Stimulated activated CD4-positive, alpha-beta T cell treated with anti-CD3 and anti-CD28 coated beads, Interleukin-4, amount 100 ng/mL, for 48 hours (primary cell): ENCODE measurements at places on chromosomes 13 and 19.
A peak's percentile ranks its signal among the peaks of the same experiment; 100 is the strongest.

GRCh38 chr19:1668486-1669270 lies 16.3 kb upstream of the TCF3 start:
- no peak for DNase-seq

GRCh38 chr19:54560881-54561385 lies 12.7 kb upstream of the LILRA2 start:
- no peak for DNase-seq

DNA sequence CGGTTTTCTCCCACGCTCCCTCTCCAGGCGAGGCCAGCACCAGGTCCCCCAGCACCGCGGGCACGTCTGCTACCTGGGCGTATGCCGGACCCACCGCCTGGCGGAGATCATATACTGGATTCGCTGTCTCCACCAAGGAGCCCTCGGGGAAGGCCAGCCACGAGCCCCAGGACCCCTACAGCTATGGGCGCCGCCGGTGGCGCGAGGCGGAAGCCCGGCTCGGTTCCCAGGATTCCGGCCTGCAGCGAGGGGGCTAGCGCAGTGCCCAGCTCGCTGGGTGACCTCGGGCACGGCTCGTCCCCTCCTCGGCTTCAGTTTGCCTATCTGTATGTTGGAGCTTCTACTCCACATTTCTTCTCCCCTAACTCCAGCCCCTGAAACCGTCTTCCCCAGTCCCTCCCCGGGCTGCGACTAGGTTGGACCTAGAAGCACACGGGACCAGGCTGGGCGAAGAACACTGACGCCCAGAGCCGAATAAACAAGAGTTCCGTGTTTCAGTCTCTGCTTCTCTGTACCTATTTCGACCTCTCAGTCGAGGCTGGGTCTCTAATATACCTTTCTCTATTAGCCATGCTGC lies 749 bp upstream of the CPT1C start:
- no peak for DNase-seq

GRCh38 chr19:34403784-34404108 lies 453 bp upstream of the PDCD2L start:
- no peak for DNase-seq

- DNase-seq, result no peak
Observed at GRCh38 chr13:112999414-113000177, 30.6 kb downstream of the MCF2L start.

DNA sequence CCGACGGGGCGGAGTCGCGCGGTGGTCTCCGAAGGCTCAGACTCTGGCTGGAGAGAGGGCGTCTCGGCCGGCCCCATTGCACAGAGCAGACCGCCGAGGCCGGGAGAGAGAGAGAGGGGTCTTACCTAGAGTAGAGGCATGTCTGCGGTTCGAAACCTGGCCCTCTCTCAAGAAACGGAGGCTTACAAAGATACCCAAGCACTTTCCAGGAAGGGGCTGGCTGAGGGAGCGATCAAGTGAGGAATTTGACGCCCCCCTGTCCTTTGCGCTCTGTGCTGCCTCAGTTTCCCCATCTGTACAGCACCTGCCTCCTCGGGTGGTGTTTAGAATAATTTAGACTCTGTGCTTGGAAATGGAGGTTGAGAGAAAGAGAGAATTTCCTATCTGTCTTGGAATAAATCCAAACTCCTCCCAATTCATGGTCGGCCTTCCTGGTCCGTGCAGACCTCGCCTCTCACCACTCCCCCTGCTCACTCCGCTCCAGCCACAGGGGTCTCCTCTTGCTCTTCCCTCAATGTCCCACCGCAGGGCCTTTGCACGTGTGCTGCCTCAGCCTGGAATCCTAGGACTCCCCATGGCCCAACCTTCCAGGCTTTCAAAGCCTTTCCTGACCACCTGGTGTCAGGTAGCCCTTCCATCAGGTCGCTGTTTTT lies 658 bp upstream of the ISOC2 start:
- no peak for DNase-seq

DNA sequence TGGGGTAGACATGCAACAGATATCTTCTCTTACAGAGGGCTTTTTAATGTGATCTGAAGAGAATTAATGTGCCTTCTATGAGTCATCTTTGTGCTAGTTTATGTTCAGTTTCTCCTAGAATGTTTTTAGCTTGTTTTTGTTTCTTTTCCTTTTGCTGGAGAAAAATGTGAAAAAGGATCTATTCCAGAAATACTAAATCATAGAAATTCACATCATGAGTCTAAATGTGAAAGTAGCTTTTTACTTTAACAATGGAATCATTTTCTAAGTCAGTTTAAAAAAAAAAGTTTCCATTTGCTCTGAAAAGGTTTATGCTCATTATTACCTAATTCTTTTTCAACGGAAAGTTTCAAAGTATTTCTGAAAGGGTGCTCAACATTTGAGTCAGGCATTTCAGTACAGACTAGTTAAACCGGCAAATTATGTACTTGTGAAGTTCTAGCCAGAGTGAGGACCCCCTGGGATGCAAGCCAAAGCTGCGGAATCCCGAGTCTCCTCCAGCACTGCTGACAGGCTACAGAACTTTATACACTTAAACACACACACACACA lies 72.9 kb downstream of the SPATA13 start:
- no peak for DNase-seq

- DNase-seq, result no peak
Observed at GRCh38 chr13:93752541-93752940, 525.9 kb downstream of the GPC6 start.

GRCh38 chr19:38663957-38664502 lies 16.6 kb downstream of the ACTN4 start:
- no peak for DNase-seq

DNA sequence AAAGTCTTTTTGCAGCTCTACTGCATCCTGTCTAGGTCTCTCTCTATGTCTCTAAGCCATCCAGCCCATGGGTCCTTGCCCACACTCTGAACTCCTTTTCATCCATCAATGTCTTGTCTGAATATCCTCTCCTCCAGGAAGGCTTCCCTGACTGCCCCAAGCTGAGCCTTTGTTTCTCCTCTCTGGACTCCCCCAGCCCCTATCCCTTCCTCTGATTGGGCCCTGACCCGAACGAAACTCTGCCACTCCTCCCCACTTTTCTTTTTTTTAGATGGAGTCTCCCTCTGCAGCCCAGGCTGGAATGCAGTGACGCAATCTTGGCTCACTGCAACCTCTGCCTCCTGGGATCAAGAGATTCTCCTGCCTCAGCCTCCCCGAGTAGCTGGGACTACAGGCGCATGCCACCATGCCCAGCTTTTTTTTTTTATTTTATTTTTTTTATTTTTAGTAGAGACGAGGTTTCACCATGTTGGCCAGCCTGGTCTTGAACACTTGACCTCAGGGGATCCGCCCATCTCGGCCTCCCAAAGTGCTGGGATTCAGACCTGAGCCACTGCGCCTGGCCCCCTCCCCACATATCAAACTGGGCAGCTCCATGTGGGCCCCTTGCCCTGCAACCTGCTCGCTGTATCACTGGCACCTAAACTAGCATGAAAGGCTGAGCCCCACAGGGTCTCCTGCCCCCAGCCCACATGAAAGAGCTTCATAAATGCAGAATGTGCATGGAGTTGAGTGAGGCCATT lies 870 bp upstream of the UNC13A start:
- no peak for DNase-seq

- no peak for DNase-seq
Observed at GRCh38 chr19:43534816-43535761, 2.1 kb downstream of the ZNF575 start.

DNA sequence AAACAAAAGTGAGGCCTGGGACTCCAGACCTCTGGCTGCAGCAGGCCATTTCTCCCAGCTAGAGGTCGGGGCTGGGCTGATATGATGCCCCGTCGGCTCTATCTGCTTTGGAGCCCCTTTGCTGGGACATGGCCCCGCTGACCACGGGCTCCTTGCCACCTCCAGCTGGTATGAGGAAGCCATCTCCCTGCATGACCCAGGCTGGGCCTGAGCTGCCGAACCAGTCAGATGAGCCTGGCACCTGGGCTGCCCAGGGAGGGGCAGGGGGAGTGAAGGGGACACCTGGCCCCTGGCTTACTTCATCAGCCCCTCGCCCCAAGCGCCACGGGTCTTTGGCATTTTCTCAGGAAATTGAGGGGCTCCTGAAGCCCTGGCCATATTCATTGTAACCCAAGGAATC lies 7.8 kb downstream of the ZSWIM4 start:
- DNase-seq, result no peak

DNA sequence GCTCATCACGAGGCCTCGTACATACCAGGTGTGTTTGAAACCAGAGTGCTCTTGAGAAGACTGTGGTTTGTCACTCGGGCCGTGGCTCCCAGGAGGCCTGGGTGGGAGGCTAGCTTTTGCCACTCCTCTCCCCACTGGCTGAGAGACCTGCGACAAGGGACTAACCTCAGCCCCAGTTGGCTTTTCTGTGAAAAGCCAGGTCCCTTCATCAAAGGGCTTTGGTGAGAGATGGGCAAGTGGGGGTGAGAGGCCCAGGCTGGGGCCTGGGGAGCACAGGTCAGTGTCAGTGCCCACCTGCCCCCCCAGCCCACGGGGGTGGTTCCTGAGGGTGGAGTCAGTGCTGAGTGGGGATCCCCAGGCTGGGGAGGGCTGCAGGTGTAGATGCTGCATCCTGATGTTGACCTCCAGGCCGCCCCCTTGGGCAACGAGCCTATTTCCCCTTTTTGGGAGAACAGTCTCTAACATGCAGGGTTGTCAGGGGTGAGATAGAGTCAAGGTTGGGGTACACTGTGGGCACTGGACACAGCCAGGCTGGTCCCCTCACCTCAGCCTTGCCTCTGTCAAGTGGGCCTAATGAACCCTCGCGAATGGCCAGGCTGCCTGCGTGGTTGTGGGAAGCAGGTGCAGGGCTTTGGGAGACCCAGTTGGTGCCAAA lies 661 bp downstream of the KCNJ14 start:
- no peak for DNase-seq

GRCh38 chr19:44796701-44797115 lies 12.2 kb upstream of the BCAM start:
- DNase-seq, result no peak

GRCh38 chr13:57030671-57031070 lies 110.0 kb upstream of the PRR20A start:
- no peak for DNase-seq

DNA sequence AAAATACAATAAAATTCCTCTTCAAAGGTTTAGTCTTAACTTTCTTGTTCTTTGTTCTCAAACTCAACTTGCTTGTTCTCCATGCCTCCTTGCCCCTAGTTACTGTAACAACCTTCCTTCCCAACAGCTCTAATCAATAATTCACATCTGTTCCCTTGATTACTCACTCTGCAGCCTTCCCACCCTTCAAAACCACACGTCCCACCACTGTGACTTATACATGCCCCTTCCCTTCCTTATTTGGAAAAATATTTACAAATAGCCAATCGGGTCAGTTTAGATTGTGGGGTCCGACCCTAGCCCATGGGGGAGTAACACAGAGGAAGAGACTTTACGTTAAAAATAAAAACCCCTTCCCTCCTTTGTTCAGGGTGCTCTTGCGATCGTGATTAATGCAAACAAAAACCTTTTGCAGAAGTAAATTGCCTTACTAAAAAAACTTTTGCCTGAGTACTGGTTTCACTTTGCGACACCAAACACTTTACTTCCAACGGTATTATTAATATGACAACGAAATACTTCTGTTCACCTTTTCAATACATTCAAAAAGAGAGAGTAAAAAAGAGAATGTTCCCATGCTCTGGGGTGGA lies 512 bp upstream of the ZNF93 start:
- no peak for DNase-seq

DNA sequence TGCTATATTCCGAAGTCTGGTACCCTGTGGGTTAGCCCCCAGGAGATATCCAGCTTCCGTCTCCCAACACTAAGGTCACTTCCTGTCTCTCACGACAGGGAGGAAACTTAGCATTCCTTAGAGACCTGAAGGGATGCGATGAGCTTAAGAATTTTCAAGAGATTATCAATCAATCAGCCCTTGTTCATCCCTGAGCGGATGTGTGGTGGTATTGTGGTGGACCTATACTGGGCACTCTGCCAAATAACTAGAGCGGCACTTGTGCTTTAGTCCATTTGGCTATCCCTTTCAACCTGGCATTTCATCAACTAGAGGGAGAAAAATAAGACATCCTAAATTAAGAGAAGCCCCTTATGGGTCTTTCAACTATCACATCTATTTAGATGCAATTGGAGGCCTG lies 30.9 kb upstream of the ZNF562 start:
- DNase-seq, result no peak

DNA sequence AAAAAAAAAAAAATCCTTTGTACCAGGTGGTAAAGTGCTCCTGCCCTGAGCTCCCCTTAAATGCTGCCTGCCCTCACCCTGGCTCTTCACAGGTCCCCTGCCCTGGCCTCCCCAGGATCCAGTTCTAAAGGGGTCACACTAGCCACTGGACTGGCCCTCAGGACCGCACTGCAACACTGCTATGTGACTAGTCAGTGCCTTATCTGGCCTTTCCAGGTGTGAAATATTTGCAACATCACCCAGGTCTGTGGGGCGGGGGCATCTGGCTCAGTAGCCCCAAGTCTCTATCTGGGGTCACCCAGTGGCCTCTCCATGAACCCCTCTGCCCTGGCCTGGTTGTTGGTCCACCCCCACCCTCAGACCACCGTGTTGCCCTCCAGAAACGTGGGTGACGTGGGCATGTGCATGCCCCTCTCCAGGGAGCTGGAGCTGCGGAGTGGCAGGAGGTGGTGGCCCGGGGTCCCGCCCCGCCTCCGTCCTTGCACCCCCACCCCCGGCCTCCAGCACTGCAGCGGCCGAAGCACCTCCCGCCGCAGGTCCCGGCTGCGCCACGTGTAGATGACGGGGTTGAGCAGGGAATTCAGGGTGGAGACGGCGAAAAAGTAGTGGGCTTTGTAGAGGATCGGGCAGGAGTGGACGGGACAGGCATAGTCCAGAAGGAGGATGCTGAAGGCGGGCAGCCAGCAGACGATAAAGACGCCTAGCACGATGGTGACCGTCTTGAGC lies 7.5 kb downstream of the S1PR2 start:
- DNase-seq, result no peak

GRCh38 chr13:41311406-41312175 lies 524 bp downstream of the NAA16 start:
- peak; percentile 25 for DNase-seq

DNA sequence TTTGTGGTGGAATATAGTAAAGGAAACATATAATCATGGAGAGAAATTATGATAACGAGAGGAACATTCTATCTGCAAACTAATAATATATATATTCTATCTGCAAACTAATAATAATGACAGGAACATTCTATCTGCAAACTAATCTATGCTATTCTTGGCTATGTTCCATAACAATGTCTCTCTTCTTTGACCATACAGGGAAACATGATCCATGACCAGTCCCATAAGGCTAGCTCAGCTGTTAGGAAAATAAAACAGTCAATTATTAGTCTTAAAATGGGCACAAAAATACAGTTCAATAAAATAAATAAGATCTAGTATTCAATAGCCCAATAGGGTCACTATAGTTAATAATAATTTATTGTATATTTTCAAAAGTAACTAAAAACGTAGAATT lies 707.8 kb upstream of the PCDH20 start:
- no peak for DNase-seq

DNA sequence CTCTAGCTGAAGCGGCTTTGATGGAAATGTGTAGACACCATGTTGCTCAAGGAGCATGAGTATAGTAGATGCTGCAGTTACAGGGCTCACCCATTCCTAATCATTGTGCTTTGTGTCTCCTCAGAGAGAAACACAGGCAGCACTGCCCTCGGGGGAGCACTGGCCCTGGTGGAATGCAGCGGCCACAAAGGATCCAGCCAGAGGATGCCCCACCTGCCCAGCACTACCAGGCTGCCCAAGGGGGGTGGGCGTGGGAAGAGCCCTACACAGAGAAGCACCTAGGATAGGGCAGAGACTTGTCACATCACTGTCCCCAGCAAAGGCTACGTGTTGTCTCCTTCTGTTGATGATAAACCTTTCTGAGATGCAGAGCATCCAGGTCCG lies 9.0 kb downstream of the TUBA3C start:
- no peak for DNase-seq
